ENCODE measurements at places on chromosomes 1 and 21. TPM values are rescaled to one million over a fixed set of nuclear protein-coding genes. Genes with fewer than 3 reads are reported as not detected.

DNA sequence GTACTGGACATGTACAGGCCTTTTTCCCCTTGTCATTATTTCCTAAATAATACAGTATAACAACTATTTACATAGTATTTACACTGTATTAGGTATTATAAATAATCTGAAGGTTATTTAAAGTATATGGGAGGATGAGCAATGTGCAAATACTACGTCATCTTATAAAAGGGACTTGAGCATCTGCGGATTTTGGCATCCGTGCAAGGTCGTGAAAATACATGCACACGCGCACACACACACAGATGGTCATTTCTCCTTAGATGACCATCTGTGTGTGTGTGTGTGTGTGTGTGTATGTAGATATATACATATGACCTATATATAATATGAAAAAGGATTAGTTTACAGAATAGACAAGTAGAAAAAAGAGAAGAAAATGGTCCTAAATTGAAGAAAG is 15.4 kb downstream of the ALG14 start:
- DNase-seq = no peak

DNA sequence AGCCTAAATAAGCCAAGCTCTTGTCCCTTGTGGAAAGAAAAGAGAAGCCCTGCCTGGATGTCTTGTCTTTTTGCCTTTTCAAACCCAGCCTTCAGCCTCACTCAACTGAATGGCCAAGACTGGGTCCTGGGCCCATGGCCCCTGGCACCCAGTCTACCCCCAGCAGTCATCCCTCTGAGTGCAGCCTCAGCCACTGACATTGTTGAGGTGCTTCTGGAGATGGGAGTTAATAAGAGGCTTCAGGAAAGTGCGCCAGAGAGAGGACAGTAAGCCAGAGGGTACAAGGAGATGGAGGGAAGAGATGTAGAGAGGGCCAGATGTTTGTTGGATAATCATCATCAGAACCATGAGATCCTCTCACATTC is 6.8 kb downstream of the FNDC5 start:
- DNase-seq = no peak

DNA sequence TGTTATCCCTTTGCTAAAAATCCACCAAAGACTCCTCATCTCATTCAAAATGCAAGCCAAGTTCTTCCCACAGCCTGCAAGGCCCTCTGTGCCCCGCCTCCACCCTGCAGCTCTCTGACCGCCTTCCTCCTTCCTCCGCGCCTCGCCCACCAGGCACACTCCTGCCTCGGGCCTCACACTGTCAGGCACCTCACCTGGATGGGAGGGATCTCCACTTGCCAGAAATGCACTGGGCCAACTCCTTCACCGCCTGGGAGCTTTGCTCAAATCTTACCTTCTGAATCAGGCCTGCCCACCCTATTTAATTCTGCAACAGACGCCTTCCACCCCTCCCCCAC is 26.2 kb downstream of the PGBD5 start:
- DNase-seq = no peak

GPR25 gene
- not detected for total RNA-seq
